ENCODE measurements at places on chromosomes 13 and 19.

DNA sequence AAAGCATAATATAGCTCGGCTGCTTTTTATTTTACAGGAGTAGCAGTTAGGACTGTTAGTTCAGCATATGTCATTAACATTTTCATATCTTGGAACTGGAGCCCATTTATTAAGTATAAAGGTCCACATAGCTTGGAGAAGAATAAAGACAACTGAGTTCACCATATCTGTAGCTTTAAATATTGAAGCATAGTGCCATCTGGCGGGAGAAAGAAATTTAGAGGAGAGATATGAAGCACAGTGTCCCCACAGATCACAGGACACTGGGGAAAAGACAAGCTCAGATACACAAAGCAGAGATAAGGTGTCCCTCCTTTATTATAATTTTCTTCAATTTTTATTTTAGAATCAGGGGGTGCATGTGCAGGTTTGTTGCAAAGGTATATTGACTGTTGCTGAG, 104.7 kb upstream of the FREM2 start:
- DNase-seq = no peak

- no peak for DNase-seq
Observed at GRCh38 chr13:89688918-89689317, 1658.6 kb upstream of the MIR17HG start.

- no peak for DNase-seq
Observed at GRCh38 chr13:109755551-109755950, 30.8 kb downstream of the IRS2 start.

GRCh38 chr13:21011378-21011777, 50.0 kb downstream of the LATS2 start:
- no peak for DNase-seq

- no peak for DNase-seq
Observed at GRCh38 chr13:105599477-105600037, 935.9 kb downstream of the EFNB2 start.

- DNase-seq = peak; percentile 59
Observed at GRCh38 chr19:50362656-50363424, 2.6 kb downstream of the NAPSA start.

DNA sequence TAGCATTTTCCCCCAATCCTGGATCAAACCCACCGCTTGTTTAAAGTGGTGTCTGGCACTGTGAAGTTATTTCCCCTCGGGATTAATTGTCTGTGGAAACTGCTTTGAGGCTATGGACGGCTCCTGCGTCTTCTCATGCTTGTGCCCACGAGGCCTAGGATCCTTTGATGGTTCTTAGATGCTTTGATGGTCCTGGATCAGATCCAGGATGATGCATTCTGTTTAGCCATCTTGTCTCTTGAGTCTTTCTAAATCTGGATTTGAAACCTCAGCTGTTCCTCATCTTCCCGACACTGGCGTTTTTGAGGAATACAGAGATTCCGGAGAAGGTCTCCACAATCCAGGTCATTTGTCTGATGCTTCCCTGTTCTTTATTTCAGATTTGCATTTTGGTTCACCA, 36.1 kb upstream of the USP29 start:
- no peak for DNase-seq

GRCh38 chr13:94121686-94122085, 357.8 kb downstream of the DCT start:
- DNase-seq = no peak

- no peak for DNase-seq
Observed at GRCh38 chr13:97627566-97627965, 193.6 kb downstream of the RAP2A start.
